A549 treated with Hydrocortisone at 1 μM for 4 hours (cell line): ENCODE measurements at places on chromosomes 7 and 10. TPM values are rescaled to one million over a fixed set of nuclear protein-coding genes. Genes with fewer than 3 reads are reported as not detected.

RNF148 gene
- total RNA-seq, result 0.10 TPM in 1 of 5 replicates, not detected in the others

CPN1 gene
- 0.16 to 0.39 TPM (median 0.28 TPM) in 5 replicates for total RNA-seq

CYP3A5 gene
- total RNA-seq, result 1.5 to 2.2 TPM (median 1.8 TPM) in 5 replicates

CTAGE4 gene
- total RNA-seq, result 0.03 TPM in 1 of 5 replicates, not detected in the others

PALD1 gene
- 5.1 to 7.0 TPM (median 6.9 TPM) in 5 replicates for total RNA-seq

ZSCAN25 gene
- 8.2 to 10.5 TPM (median 10.0 TPM) in 5 replicates for total RNA-seq

PTF1A gene
- total RNA-seq, result not detected in 5 replicates
